CD8-positive, alpha-beta memory T cell (primary cell): ENCODE measurements at places on chromosomes 7 and 10.

- H3K36me3 ChIP-seq: no peaks in the 10 kb centered on the region
- no peaks in the 10 kb centered on the region for H3K27me3 ChIP-seq
- H3K4me1 ChIP-seq: peaks cover 39% of the 10 kb centered on the region
- peak overlapping the region; percentile 92 for H3K27ac ChIP-seq
- no peak for DNase-seq
Measured at GRCh38 chr10:73494877-73495225, 973 bp downstream of the PPP3CB start.

- H3K4me1 ChIP-seq: no peaks in the 10 kb centered on the region
- DNase-seq: no peak
- H3K4me3 ChIP-seq: no peak overlapping the region
Measured at GRCh38 chr7:116938678-116939077, 14.6 kb upstream of the ST7 start.

DNA sequence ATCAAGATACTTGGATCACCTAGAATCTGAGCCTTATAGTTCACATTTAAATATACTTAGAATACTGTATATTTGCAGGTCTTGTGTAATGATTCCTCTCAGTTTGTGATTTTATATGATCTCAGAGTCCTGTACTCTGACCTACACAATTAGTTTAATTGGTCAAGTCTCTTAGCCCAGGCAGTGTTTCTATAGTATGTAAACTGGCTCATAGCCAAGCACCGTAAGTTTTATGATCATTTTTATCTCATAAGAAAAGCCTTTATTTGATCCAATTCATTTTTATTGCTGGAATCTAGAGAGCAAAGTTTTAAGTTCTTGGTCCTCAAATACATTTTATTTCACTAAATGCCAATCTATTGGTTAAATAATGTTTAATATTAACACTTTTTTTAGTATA, 242.2 kb downstream of the MALRD1 start:
- H3K4me3 ChIP-seq: no peak overlapping the region
- no peak overlapping the region for H3K27ac ChIP-seq
- H3K4me1 ChIP-seq: no peaks in the 10 kb centered on the region
- DNase-seq: no peak
- H3K27me3 ChIP-seq: no peaks in the 10 kb centered on the region

- no peak overlapping the region for H3K27ac ChIP-seq
- no peak for DNase-seq
- no peaks in the 10 kb centered on the region for H3K27me3 ChIP-seq
- H3K4me1 ChIP-seq: no peaks in the 10 kb centered on the region
Measured at GRCh38 chr7:42407833-42408232, 170.8 kb upstream of the GLI3 start.

DNA sequence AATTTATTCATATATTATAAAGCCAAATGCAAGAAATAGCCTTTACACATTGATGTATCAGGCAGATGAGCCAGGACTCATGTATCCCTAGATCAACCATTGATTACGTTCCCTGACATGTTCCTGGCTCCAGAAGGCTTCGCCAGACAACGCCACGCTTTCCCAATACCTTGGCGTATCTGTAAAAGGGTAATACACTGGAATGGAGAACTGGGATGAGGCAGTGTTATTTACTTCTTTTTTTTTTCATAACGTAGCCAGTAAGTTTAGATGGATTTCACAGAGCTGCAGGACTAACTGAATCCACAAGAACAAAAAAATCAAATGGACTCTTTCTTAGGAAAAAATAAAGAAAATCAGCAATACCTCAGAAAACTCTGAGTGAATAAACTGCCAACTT, 588.1 kb upstream of the SEMA3D start:
- no peak overlapping the region for H3K4me3 ChIP-seq
- DNase-seq: no peak
- no peaks in the 10 kb centered on the region for H3K4me1 ChIP-seq
- no peak overlapping the region for H3K27ac ChIP-seq

DNA sequence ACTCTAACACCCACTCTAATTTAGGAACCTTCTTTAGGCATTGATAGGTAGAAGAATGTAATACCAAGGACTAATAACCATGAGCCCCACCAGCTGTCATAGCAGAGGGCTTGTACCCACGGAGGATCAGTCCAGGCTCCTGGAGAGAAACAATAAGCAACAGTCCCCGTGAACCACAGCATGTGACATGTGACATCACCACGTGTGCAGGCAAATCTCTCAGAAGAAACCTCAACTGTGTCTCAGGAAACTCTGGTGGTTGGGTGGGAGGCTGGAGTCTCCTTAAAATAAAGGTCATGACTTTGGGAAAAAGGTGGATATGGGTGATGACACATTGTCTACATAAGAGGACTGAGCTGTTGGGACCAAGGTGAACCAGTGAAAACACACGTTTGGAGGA, 653.9 kb upstream of the FOXK1 start:
- H3K27ac ChIP-seq: no peak overlapping the region
- H3K4me3 ChIP-seq: no peak overlapping the region
- no peaks in the 10 kb centered on the region for H3K4me1 ChIP-seq
- no peak for DNase-seq
- no peaks in the 10 kb centered on the region for H3K27me3 ChIP-seq
- no peaks in the 10 kb centered on the region for H3K36me3 ChIP-seq

- no peak for DNase-seq
- no peaks in the 10 kb centered on the region for H3K27me3 ChIP-seq
- H3K36me3 ChIP-seq: no peaks in the 10 kb centered on the region
- no peak overlapping the region for H3K4me3 ChIP-seq
Measured at GRCh38 chr10:88243836-88244730, 339.0 kb downstream of the RNLS start.

DNA sequence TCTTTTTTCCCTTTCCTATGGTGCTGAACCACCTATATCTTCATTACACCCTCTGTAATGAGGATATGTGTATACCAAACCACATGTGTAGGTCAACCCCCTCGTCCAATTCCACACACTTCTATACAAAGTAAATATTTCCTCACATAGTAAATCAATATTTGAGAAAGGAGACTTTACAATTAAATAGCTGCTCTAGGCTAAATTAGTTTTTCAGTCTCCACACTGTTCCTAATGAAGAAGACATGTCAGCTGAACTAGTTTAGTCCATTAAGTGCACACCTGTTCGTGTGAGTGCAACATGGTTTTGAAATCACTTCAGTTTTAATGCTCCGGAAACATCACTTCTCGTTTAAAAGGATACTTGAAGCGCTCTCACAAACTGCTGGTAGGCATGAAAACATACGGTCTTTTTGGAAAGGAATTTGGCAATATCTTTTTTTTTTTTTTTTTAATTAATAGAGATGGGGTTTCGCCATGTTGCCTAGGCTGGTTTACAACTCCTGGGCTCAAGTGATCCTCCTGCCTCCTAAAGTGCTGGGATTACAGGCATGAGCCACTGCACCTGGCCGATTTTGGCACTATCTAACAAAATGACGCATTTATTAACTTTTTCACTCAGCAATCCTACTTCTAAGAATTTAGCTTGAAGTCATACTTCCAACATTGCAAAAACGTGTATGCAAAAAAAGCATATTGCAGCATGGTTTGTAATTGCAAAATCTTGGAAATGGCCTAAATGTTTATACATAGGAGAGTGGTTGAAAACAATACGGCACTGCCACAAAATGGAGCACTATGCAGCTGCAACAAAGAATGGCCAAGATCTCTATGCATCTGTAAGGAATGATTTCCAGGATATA, 2.1 kb upstream of the XRCC2 start:
- no peak overlapping the region for H3K27ac ChIP-seq
- H3K4me3 ChIP-seq: no peak overlapping the region
- H3K36me3 ChIP-seq: no peaks in the 10 kb centered on the region
- H3K4me1 ChIP-seq: peaks cover 8% of the 10 kb centered on the region
- H3K27me3 ChIP-seq: no peaks in the 10 kb centered on the region
- DNase-seq: no peak

GRCh38 chr10:3100856-3101640, 33.7 kb downstream of the PFKP start:
- peaks cover 16% of the 10 kb centered on the region for H3K36me3 ChIP-seq
- no peak for DNase-seq
- no peaks in the 10 kb centered on the region for H3K27me3 ChIP-seq
- no peak overlapping the region for H3K27ac ChIP-seq
- H3K4me1 ChIP-seq: peaks cover 5% of the 10 kb centered on the region
- no peak overlapping the region for H3K4me3 ChIP-seq

- H3K4me1 ChIP-seq: no peaks in the 10 kb centered on the region
- DNase-seq: no peak
- H3K27me3 ChIP-seq: no peaks in the 10 kb centered on the region
Measured at GRCh38 chr7:40570223-40570622, 435.4 kb downstream of the SUGCT start.

- no peaks in the 10 kb centered on the region for H3K36me3 ChIP-seq
- peaks cover 6% of the 10 kb centered on the region for H3K27me3 ChIP-seq
- no peaks in the 10 kb centered on the region for H3K4me1 ChIP-seq
Measured at GRCh38 chr7:21547501-21547900, 4.7 kb downstream of the DNAH11 start.

DNA sequence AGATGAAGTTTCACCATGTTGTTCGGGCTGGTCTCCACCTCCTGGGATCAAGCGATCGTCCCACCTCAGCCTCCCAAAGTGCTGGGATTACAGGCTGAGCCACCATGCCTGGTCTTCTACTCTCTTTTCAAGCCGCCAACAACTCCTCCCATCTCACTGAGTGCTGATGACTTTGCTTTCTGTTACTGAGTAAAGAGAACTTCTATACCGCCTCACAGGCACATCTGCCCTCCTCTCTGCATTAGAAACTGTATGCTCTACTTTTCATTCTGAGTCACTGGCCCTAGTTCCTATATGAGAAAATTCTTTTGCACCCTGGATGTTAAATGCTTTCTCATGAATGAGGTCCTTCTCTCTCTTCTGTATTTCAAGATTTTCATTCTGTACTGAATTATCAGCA, 2.2 kb upstream of the ZNF239 start:
- peaks cover 29% of the 10 kb centered on the region for H3K4me1 ChIP-seq
- no peaks in the 10 kb centered on the region for H3K36me3 ChIP-seq
- H3K27ac ChIP-seq: no peak overlapping the region
- no peaks in the 10 kb centered on the region for H3K27me3 ChIP-seq
- H3K4me3 ChIP-seq: no peak overlapping the region

DNA sequence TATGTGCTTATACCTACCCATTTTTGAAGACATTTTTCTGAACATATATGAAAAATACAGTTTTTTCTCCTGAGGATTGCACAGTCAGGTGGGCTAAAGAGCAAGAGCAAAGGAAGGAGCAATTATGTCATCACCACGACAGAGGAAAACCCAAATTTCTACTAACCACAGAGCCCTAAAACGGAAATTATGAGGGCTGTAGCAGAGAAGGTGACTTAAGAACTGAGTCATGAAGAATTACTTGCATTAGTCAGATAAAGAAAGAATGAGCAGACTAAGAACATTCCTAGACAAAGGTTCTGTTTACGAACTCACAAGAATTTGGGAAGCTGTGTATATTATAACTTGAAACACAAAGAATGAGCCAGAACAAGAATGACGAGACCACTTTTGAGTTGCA, 974.4 kb downstream of the NXPH1 start:
- no peaks in the 10 kb centered on the region for H3K4me1 ChIP-seq
- H3K36me3 ChIP-seq: no peaks in the 10 kb centered on the region
- no peak overlapping the region for H3K27ac ChIP-seq
- no peak overlapping the region for H3K4me3 ChIP-seq
- no peak for DNase-seq
- H3K27me3 ChIP-seq: no peaks in the 10 kb centered on the region

- H3K27ac ChIP-seq: no peak overlapping the region
- H3K27me3 ChIP-seq: no peaks in the 10 kb centered on the region
- no peaks in the 10 kb centered on the region for H3K4me1 ChIP-seq
- H3K4me3 ChIP-seq: no peak overlapping the region
Measured at GRCh38 chr7:39199951-39200350, 222.2 kb downstream of the POU6F2 start.

GRCh38 chr10:49055221-49055849, 60.0 kb downstream of the VSTM4 start:
- no peaks in the 10 kb centered on the region for H3K4me1 ChIP-seq
- DNase-seq: no peak
- no peaks in the 10 kb centered on the region for H3K27me3 ChIP-seq
- no peak overlapping the region for H3K27ac ChIP-seq
- H3K4me3 ChIP-seq: no peak overlapping the region

DNA sequence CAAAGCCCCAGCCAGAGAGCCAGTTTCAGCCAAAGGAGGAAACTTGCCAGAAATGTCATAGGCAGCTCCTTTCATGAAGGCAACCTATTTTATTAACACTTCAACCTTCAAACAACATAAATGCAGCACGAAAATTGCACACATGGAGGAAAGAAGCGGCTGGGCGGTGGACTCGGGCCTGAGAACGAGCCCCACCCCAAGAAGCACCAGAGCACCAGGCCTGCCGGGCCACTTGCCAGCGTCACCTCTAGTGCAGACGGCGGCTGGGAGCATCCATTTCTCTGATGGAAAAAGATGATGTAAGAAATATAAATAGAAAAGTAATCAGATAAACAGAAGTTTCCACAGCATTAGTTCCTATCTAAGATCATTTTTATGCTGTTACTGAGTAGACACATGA, 100.0 kb downstream of the TCERG1L start:
- H3K36me3 ChIP-seq: no peaks in the 10 kb centered on the region
- no peaks in the 10 kb centered on the region for H3K4me1 ChIP-seq
- H3K4me3 ChIP-seq: no peak overlapping the region

GRCh38 chr10:43077421-43078171, 727 bp downstream of the RET start:
- H3K4me3 ChIP-seq: no peak overlapping the region
- H3K36me3 ChIP-seq: no peaks in the 10 kb centered on the region
- no peaks in the 10 kb centered on the region for H3K4me1 ChIP-seq
- H3K27me3 ChIP-seq: peaks cover 6% of the 10 kb centered on the region
- DNase-seq: no peak
- H3K27ac ChIP-seq: no peak overlapping the region

DNA sequence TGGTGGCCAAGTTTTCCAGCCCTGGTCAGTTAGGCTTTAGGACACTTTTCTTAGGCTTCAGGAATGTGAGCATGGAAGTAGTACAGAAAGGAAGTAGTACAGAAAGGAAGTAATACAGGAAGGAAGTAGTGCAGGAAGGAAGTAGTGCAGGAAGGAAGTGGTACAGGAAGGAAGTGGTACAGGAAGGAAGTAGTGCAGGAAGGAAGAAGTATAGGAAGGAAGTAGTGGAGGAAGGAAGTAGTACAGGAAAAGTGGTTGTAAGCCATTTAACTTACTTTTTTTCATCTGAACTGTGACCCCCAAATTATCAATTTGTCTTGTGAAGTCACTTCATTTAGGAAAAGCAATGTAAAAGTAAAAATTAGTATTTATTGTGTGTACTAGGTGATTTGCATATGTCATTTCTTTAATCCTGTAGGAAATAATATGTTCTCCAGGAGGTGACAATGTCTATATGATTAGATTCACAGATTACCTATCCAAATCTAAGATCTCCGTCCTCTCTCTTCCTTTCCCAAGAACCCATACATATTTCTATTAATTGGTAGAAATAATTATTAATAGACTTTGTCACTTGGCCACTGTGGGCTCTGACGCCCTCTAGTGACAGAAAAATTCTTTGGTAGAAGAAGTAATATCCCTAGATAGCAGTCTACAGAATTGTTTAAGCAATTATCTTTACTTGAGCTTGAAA, 3.9 kb upstream of the FAS start:
- H3K4me3 ChIP-seq: no peak overlapping the region
- H3K36me3 ChIP-seq: no peaks in the 10 kb centered on the region
- H3K27me3 ChIP-seq: no peaks in the 10 kb centered on the region
- peaks cover 39% of the 10 kb centered on the region for H3K4me1 ChIP-seq

- no peak overlapping the region for H3K4me3 ChIP-seq
- H3K4me1 ChIP-seq: no peaks in the 10 kb centered on the region
- H3K27me3 ChIP-seq: no peaks in the 10 kb centered on the region
- H3K36me3 ChIP-seq: no peaks in the 10 kb centered on the region
- no peak for DNase-seq
- no peak overlapping the region for H3K27ac ChIP-seq
Measured at GRCh38 chr10:114680543-114681117, 22.6 kb upstream of the ABLIM1 start.
